Activated T-cell treated with anti-CD3 and anti-CD28 coated beads, Interleukin-2, amount 50 U/mL, for 4 hours (primary cell): ENCODE measurements at places on chromosomes 1 and 21.

- no peak for DNase-seq
These were observed 344.9 kb downstream of the ZNF326 start for GRCh38 chr1:90339811-90340210.

GRCh38 chr21:15051644-15052458 lies 12.9 kb downstream of the NRIP1 start:
- no peak for DNase-seq

GRCh38 chr1:118396829-118397495 lies 211.9 kb upstream of the SPAG17 start:
- DNase-seq = no peak

DNA sequence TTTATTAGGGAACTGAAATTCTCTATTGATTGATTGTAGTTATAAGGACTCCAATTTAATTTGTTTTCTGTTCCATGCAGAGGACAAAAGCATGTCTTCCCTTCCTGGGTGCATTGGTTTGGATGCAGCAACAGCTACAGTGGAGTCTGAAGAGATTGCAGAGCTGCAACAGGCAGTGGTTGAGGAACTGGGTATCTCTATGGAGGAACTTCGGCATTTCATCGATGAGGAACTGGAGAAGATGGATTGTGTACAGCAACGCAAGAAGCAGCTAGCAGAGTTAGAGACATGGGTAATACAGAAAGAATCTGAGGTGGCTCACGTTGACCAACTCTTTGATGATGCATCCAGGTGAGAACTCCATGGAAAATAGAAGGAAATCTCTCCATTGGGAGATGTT lies 1.5 kb downstream of the SETDB1 start:
- no peak for DNase-seq

GRCh38 chr1:30700528-30701257 lies 22.7 kb downstream of the MATN1 start:
- no peak for DNase-seq

DNA sequence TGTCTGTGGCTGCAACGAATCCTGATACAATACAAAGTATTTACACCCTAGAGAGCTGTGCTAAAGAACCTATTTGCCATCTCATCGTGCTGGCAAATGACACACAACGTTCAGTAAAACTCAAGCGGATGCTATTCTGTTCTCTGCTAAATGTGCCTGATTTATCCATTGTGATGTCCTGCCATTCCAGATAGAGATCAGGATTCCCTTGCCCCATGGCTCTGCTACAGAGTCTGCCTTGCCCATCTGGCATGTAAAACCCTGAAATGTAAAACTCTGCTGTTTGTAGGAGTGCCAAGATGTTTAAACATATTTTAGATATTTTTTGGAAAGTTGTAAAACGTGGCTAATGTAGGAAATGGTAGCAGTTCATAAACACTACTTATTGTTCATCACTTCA lies 20.0 kb upstream of the IGSF5 start:
- no peak for DNase-seq

GRCh38 chr1:230787471-230787870 lies 40.3 kb downstream of the CAPN9 start:
- no peak for DNase-seq

DNA sequence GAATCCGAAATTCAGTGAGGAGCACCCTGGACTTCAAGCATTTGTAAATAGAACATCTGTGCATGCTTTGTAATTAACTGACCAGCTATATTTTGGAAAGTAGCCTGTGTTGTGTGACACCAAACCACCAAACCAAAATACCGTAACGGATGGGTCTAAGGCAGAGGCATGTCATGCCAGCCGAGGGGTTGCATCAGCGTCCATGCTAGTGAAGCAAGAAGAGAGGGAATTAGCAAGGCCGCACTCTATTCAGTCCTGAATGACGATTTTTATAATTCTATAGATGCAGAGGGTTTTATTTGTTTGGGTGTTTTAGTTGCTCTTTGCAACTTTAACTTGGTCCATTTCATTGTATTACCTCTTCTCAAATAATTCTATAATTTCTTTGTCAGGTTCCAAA lies 116.8 kb upstream of the SMYD2 start:
- DNase-seq = no peak

DNA sequence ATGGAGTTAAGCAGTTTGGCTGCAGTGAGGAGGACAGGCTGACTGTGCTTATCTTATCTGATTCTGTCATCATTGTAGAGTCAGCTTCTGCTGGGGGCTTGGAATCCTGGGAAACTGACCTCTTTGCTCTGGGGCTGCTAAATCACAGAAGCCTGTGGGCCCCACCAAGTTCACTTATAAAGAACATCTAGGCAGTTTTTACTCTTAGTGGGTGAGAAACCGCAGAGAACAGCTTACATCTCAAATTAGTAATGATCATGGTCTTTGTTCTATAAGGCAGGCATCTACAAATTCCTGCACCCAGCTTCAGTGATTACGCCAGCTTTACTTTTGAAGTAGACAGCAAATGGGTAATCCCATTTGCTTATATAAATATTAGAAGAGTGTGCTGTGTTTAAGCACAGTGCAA lies 75.7 kb downstream of the ZC3H11B start:
- DNase-seq = no peak

- no peak for DNase-seq
These were observed 180.9 kb downstream of the PCP4 start for GRCh38 chr21:40047993-40048730.

DNA sequence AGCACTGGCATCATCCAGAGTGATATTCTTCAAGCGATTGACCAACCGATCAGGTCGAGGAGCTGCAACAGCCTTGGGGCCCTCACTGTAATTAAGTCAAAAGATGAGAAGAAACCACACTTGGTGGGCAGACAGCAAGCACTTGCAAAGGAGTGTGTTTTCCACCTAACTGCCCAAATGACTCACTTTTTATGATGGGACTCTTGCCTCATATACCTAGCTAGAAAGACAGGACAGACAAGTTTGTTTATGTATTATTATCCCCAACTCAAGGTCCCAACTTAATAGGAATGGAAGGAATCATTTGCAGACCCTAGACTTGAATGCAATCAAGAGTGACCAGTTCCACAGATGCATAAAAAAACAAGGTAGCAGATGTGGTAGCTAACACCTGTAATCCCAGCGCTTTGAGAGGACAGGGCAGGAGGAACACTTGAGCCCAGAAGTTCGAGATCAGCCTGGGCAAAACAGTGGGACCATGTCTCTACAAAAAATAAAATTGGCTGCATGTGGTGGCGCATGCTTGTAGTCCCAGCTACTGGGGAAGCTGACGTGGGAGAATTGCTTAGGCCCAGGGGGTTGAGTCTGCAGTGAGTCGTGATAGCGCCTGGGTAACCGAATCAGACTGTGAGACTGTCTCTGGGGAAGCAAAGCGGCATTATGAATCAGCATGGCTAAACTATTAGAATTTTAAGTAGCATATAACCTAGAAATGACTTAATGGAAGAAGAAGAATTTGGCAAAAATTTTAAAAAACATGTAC lies 2.3 kb upstream of the NRAS start:
- DNase-seq = no peak

GRCh38 chr1:244444854-244445253 lies 6.9 kb downstream of the ADSS2 start:
- no peak for DNase-seq

GRCh38 chr1:90074566-90074965 lies 79.7 kb downstream of the ZNF326 start:
- DNase-seq = no peak

- DNase-seq = peak; percentile 53
These were observed 25.7 kb downstream of the PRMT2 start for GRCh38 chr21:46661211-46661625.

- DNase-seq = no peak
These were observed 11.2 kb downstream of the ACTRT2 start for GRCh38 chr1:3032371-3033039.

GRCh38 chr1:42743317-42744147 lies 3.5 kb upstream of the CLDN19 start:
- DNase-seq = no peak

- DNase-seq = no peak
These were observed 97.3 kb downstream of the MAP3K21 start for GRCh38 chr1:233424779-233425178.

GRCh38 chr1:57109883-57110282 lies 144.1 kb upstream of the C8B start:
- DNase-seq = no peak

DNA sequence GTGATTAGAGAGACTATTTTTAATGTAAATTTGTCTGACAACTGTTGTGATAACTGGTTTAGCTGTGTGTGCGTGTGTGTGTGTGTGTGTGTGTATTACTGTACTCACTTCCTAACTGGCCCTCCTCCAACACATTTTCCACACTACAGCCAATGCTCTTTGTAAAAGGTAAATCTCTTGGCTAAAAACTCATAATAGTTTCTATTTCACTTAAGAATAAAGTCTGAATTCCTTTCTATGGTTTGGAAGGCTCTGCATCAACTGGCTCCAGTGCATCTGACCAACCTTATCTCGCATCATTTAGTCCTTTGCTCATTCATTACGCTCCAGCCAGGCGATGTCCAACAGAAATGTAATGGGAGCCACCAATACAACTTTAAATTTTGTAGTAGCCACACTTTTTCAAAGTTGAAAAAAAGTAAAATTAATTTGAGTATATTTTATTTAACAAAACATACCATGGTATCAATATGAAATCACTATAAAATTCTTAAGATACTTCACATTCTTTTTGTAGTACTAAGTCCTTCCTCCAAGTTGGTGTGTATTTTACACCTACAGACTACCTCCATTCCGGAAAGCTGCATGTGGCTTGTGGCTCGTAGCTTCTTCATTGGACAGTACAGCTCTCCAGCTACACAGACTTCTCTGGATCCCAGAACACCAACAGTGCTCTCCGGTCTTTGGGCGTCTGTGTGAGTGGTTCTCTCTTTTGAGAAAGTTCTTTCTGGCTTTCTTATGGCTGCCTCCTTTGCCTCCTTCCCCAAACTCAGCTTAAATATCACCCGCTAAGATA lies 68.9 kb downstream of the NRIP1 start:
- DNase-seq = no peak
